Stimulated activated CD4-positive, alpha-beta T cell treated with anti-CD3 and anti-CD28 coated beads, Interleukin-2, amount 100 ng/mL, for 24 hours (primary cell): ENCODE measurements at places on chromosomes 16 and 17.

DNA sequence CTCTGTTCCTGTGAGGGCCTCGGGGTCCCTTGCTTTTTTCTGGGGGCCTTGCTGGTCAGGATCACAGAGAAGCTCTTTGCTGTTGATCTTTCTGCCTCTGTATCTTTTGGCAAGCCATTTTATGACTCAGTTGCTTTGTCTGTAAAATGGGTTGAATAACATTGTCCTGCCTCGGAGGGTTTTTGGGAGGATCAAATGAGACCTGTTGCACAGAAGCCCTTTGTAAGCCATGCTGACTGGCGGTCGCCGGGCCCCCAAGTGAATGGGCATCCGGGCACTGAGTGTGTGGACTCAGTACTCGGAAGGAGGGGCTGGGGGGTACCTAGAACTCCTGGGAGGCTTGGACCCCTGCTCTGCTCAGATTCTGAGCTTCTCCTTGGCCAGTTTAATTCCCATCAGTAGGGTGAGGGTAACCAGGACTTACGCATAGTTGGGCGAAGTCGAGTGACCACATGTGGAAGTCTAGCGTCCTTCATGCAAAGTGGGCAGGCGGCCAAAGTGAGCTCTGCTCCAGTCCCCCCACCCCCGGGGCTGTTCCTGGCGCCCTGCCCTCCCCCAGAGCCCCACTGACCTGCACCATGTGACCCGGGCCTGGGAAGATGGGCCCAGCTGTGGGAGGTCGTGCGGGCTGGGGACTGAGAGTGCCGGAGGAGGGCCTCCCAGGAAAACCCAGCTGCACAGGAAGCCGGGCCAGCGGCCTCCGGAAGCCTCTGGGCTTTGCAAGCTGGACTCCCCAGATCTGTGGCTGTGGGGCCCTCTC lies 284.0 kb downstream of the SEC14L1 start:
- no peak for DNase-seq

DNA sequence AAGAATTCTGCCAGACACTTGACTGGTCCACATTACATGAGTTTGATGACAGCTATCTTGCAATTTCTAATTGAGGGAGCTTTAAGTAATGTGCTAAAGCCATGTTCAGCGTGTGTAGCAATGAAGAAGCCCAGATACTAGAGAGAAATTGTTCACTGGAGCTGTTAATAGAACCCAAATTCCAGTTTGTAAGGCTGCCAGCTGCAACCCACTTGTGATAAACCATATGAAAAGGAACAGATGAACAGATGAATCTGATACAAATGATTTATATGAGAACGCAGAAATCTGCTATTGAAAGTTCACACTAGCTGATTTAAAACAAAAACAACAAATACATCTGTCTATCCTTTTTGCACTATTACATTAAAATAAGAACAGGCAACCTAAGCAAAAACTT lies 6.2 kb downstream of the NACA2 start:
- DNase-seq: no peak

- DNase-seq: no peak
Measured at GRCh38 chr16:79186196-79186595, 414.3 kb downstream of the MAF start.

GRCh38 chr16:73058616-73059409 lies 10.9 kb upstream of the ZFHX3 start:
- no peak for DNase-seq

GRCh38 chr17:59746849-59747445 lies 39.5 kb downstream of the VMP1 start:
- no peak for DNase-seq

- DNase-seq: no peak
Measured at GRCh38 chr17:45751466-45751865, 32.7 kb upstream of the CRHR1 start.

GRCh38 chr17:63338272-63338671 lies 107.8 kb downstream of the CYB561 start:
- no peak for DNase-seq

GRCh38 chr16:51359141-51359955 lies 208.3 kb upstream of the SALL1 start:
- DNase-seq: no peak
